NCI-H1694 treated with DMSO at 0.1 percent for 48 hours (cell line): ENCODE measurements at places on chromosomes 3 and 15.

DNA sequence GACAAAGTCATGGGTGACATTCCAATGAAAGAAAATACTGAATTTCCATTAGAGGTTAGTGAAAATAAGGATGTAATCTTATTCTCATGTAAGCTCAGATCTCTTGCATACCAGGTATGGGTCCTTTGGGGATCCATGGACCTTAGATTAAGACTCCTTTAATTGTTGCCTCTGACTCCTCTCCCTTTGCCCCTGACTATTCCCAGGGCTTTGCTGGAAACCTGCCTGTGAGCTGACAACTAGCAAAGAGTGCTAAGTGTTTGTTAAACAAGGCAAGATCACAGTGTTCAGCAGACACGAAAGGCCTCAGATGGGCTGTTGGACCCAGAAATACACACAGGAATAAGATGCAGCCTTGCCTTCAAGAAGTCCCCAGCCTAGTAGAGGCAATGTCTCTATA, 32.1 kb downstream of the ACKR2 start:
- no peak for DNase-seq

DNA sequence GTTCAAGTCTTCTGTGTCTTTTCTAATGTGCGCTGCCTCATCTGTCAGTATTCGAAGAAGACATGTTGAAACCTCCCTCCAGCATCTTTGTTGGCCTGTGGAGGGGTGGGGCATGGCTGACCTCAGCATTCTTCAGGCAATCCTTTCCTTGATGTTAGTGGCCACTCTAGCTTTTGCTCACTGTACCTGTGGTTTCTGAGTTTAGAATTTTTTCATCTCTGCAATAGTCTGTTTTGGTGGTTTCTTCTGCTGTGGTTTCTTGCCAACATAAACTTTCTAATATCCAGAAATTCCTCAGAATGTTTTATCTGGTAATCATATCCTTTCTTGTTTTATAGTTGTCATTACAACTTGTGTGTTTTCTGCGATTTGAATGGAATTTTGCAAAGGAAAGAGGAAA, 251.3 kb upstream of the NR2E3 start:
- DNase-seq = no peak

DNA sequence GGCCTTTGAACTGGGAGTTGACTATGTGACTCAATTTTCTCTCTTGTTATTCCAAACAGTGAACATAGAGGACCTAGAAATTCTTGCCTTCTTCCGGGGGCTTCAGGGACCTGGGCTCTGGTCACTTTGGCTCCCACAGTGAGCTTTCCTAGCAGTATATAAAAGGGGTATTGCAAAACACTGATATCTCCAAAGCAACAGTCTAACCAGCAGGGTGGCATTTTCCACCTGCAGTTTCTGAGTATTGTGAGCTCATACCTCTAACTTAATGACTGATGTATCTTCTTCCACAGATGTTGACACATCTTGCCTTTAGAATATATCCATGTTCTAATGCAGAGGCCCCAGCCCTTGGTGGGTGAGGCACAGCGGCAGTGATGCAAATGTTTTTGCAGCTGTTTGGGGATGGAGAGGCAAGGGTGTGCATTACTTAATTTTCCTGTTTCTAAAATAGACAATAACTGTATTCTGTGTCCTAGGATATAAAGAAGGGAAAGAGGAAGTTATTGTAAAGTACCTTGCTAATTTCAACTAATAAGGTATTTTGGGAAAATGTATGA, 45.7 kb upstream of the ADGRG7 start:
- DNase-seq = no peak

GRCh38 chr3:56751056-56751707, 50.6 kb downstream of the ARHGEF3 start:
- DNase-seq = no peak

GRCh38 chr15:56342653-56343052, 22.6 kb upstream of the TEX9 start:
- no peak for DNase-seq

GRCh38 chr3:194404365-194405140, 5.5 kb upstream of the GP5 start:
- peak; percentile 57 for DNase-seq

- no peak for DNase-seq
Observed at GRCh38 chr3:31377045-31377642, 155.6 kb upstream of the STT3B start.

- DNase-seq = no peak
Observed at GRCh38 chr3:79654019-79654418, 113.8 kb downstream of the ROBO1 start.

- peak; percentile 50 for DNase-seq
Observed at GRCh38 chr3:156472150-156472549, 82.8 kb downstream of the SSR3 start.

DNA sequence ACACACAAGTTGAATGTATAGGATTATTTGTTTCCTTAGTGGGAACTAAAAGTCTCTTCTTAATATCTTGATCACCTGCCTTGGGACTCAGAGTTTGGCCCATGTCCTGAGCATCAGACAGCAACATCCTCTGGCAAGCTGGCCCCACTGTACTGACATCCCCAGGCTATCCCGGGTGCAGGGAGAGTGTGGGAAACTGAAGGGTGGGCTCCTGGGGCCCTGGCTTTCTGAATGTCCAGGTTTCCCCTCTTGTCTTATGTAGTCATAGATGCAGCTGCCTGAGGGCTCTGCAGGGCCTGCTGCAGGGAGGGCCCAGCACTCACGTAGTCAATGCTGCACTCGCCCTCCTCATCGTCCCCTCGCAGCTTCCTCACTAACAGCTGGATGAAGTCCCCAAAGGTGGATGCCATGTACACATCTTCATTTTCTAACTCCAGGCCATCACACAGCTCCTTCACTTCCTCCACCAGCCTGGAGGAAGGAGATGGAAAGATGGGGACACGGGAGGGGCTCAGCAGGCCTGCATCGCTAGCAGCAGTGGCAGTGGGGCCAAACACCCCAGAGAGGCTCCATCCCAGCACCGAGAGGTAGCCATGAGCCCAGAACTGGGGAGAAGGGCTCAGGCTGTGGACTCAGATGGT, 42.8 kb downstream of the ALDH1L1 start:
- no peak for DNase-seq

- DNase-seq = no peak
Observed at GRCh38 chr3:194487289-194488054, 670 bp upstream of the ATP13A3 start.

GRCh38 chr3:45665101-45665572, 24.1 kb upstream of the SACM1L start:
- peak; percentile 13 for DNase-seq

DNA sequence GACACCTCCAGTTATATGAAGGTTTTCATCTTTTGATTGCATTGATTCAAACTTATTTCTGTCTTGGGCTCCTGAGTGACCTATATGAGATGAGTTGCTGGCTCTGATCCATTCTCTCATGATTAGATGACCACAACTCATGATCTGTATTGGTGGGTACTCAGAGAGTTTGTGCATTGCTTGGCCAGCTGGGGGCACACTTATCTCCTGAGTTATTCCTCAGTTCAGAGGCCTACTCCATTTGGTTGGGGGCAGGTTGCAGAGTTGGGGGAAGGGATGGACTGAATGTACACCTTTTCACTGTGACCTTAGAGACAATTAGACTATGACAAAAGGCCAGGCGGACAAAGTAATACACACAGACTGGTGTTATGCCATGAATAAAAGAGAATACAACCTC, 166.2 kb upstream of the SEMA6D start:
- DNase-seq = no peak

- no peak for DNase-seq
Observed at GRCh38 chr3:31250116-31250777, 282.5 kb upstream of the STT3B start.

DNA sequence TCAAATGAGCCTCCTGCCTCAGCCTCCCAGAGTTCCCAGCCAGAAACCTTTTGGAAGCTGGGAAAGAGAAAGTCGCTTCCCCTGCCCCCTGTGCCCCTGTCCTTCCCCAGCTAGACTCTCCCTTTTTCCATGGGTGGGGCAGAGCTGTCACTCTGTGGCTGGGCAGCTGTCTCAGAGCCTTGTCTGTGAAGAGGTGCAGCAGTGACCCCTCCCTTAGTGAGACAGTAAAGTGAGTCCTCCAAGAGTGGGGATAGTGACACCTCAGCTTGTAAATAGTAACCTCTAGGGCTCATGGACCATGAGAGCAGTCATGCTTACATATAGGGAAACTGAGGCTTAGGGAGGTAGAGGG, 76.3 kb downstream of the SMAD6 start:
- DNase-seq = no peak

GRCh38 chr3:13688824-13689223, 139.9 kb downstream of the FBLN2 start:
- DNase-seq = no peak

DNA sequence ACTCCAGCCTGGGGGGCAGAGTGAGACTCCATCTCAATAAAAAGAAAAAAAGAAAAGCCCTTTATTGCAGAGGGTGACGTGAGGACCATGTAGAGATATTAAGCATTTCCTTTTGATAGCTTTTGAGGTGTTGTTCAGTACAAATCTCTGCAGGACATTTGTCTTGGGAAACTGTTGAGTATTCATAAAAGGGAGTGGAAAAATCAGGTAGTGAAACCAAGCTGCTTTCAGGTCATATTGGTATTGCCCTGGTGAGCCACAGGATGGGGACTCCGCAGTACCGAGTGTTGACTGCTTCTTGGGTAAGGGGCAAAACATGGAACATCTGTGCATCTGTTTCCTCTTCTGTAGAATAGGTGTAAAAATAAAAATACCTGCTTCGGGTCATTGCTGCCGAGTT, 9.9 kb downstream of the ITPR1 start:
- DNase-seq = no peak

DNA sequence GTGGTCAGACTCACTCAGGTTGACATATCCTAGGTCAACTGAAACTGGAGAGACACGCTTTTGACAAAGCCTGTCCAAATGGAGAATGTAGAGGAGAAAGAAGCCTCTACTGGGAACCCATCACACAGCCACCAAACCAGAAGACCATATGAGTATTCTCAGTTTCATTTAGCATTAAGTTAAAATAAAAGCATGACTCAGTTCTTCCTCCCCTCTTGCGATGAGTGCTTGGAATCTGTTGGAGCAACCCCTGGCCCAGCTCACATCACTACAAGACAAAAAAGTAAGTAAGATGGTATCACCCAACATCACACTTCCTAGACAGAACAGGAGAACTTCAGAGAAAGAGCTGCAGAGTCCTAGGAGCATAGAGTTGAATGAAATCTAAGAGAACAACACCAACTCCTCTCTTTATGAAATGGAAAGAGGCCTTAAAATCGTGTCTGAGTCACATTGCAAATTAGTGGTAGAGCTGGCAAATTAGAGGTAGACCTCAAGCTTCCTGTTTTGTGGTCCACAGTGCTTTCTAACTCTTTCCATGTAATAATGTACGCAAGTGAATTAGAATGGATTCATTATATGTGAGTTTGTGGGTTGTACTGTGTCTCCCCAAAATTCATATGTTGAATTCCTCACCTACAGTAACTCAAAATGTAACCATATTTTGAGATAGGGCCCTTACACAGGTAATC, 51.2 kb downstream of the FGF12 start:
- DNase-seq = no peak

DNA sequence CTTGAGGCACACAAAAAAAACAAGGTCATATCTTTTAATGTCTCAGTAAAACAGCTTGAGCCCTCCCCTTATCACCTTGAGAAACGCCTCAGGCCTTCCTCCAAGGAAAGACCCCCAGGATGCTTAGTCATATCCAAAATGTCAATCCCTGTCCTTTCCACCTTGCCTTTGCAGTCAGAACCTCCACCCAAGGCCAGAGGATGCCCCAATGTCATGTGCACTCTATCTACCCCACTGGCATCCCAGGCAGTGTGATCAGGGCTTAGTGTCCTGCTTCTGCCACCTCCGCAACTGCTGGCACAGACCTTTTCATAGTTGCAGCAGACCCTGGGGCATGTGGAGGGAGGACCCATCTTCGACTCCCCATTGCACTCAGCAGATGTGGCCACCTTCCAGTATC, 268.0 kb upstream of the LRRFIP2 start:
- DNase-seq = no peak

DNA sequence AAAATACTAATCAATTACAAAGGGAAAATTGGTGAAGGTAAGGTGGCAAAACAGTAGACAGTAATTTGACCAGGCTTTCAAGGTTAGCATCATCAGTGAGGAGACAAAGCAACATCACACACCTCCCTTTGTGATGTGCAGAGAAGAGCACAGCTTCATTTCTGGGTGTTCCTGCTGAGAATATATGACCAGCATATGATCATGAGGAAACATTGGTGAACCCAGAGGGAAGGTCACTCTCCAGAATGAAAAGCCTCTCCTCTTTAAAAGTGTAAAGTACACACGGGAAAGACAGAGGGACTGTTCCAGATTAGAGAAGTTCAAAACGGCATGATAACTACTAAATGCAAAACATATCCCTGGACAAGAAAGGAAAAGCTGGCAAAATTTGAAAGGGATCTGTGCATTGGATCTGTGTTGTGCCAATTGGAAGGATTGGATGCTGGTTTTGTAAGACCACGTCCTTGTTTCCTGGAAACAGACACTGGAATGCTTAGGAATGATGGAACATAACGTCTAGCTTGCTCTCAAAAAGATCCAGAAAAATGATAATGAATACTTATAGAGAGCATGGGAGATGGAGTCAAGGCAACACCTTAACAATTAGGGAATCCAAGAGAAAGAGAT, 80.6 kb upstream of the MITF start:
- DNase-seq = no peak

- DNase-seq = no peak
Observed at GRCh38 chr15:40766906-40767837, 2.6 kb upstream of the C15orf62 start.

DNA sequence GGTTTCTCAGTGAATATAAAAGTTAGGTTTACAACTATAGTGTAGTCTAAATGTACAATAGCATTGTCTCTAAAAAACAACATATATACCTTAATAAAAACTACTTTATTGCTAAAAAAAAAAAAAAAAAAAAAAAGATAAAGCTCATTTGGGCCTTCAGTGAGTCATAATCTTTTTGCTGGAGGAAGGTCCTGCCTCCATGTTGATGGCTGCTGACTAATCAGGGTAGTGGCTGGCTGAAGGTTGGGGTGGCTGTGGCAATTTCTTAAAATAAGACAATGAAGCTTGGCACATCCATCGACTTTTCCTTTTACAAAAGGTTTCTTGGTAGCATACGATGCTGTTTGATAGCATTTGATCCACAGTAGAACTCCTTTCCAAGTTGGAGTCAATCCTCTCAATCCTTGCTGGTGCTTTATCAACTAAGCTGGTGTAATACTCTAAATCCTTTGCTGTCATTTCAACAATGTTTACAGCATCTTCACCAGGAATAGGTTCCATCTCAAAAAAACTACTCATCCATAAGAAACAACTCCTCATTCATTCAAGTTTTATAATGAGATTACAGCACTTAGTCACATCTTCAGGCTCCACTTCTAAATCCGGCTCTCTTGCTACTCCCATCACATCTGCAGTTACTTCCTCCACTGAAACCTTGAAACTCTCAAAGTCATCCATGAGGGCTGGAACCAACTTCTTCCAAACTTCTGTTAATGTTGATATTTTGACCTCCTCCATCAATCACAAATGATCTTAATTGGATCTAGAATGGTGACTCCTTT, 13.3 kb downstream of the ZNF280D start:
- no peak for DNase-seq

- DNase-seq = no peak
Observed at GRCh38 chr3:150653110-150653561, 50.0 kb downstream of the SELENOT start.
